ENCODE measurements at places on chromosomes 12 and 14. TPM values are rescaled to one million over a fixed set of nuclear protein-coding genes. Genes with fewer than 3 reads are reported as not detected.

Gene OR6C70
- not detected for total RNA-seq

Gene ADAMTS20
- total RNA-seq: not detected

Gene TMPRSS12
- total RNA-seq: not detected

Gene GLIPR1L1
- total RNA-seq: not detected

Gene RASAL1
- total RNA-seq: 4.9 TPM

Gene FBXO21
- 94.1 TPM for total RNA-seq

Gene GLI1
- total RNA-seq: 6.7 TPM

Gene GPR162
- total RNA-seq: 3.7 TPM

Gene ACOT6
- total RNA-seq: not detected

Gene CLEC1B
- not detected for total RNA-seq
